ENCODE measurements at places on chromosomes 5 and 9. TPM values are rescaled to one million over a fixed set of nuclear protein-coding genes. Genes with fewer than 3 reads are reported as not detected.

Gene OBP2B
- total RNA-seq: not detected

Gene LIX1
- not detected for total RNA-seq

Gene ANKRD20A1
- 2.5 TPM for total RNA-seq

Gene BRINP1
- total RNA-seq: 1.2 TPM

Gene INSL6
- not detected for total RNA-seq
